ENCODE measurements at places on chromosomes 4 and X.

DNA sequence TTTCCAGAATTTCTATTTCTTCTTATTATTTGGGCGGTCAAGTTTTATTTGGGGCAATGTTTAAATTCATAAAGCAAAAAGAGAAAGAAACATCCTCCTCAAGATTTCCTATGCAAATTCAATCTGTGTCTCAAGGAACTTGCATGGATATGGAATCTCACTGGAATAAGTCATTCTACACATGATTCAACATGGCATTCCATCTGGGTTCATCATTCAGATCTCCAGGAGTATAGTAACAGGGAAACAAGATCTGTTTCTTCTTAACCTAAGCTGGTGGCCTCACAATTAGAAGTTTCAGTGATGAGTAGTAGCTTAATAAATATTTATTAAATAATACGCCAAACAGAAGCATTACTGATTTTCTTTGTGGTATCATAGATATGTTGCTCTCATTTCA, 19.8 kb downstream of the KLHL34 start:
- DNase-seq: no peak

DNA sequence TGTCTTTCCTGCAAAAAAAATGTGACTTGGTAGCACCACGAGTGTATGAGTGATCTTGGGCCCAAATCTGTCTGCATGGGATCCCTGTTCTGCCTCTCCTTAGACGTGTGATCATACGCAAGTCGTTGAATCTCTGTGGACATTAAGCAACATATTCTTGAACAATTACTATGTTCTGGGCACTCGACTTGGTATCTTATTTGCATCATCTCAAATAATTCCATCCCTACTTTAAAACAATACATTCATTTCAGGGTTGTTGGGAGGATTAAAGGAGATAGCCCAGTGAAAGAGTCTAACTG, 145.4 kb upstream of the CPEB2 start:
- no peak for DNase-seq

- no peak for DNase-seq
These were observed 85.0 kb downstream of the CLNK start for GRCh38 chr4:10599574-10599973.

- no peak for DNase-seq
These were observed 36.9 kb downstream of the PDLIM5 start for GRCh38 chr4:94488670-94489069.

DNA sequence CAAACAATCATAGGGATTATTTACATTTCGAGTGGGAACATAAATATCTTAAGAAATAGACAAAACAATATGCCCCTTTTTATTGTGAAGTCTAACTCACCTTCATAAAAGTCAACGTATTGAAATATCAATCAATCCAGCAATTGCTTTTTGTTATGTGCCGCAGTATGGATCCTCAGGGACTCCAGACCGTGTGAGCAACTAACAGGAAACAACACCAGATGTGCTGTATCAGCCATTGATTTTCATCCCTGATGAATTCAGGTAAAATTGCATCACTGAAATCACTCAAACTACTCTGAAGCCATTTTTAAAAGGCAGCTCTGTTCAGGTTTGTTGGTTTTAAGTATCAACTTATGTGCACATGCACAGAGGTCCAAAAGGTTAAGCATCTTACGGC, 197.3 kb upstream of the FAT1 start:
- DNase-seq: no peak

- peak; percentile 19 for DNase-seq
These were observed 999.0 kb upstream of the ADGRL3 start for GRCh38 chr4:60201052-60201673.

GRCh38 chr4:150152766-150153165, 74.5 kb downstream of the DCLK2 start:
- DNase-seq: no peak

DNA sequence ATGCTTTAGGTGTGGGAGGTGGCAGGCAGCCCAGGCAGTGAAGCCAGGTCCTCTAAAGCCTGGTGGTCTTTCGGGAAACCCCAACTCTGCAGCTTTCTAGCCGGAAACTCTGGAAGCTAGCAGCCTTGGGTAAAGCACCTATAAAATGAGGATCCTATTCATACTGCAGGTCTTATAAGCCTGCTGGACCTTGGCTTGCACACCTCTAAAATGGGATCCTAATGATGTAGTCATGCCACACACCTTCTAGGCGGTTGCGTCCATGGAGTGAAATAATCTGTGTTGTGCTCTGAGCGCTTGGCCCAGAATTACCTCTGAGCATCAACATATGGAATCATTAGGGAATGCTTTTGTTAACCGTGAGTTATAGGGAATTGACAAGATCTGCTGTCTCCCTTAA, 36.0 kb upstream of the STS start:
- DNase-seq: no peak

DNA sequence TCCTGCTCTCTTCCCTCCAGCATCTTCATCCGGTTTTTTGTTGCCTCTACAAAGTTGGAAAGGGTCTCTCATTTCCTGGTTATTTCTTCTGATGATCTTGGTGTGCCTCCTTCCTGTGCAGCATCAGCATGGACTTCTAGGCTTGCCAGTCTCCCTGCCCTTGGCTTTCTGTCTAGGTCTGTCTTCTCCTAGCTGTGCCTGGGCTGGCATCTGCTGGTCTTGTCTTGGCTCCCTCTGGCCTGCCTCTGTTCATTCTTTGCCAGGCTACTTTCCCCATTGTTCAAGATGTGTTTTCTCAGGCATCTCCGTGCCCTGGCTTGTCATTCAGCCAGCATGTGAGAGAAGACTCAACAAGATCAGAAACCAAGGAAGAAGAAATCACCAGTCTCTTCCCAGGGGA, 9.7 kb downstream of the ZNF275 start:
- DNase-seq: no peak

DNA sequence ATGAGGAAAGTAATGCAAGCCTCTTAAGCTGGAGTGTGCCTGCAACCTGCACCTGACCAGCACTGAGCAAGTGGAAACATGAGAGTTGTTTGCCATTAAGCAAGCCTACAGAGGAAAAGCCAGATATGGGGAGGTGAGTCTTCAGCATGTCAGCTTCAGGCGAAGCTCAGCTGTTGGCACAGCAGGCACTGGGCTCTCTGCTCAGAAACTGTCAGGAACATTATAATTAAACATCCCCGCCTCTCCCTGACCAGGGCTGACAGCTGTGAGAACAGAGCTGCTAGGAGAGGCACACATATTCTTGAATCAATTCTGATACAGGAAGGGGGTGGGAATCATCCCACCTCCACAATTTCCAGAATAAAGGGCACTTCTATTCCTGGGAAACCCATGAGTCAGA, 19.0 kb upstream of the DCX start:
- DNase-seq: no peak

GRCh38 chrX:148020329-148020728, 39.2 kb downstream of the FMR1NB start:
- DNase-seq: no peak

DNA sequence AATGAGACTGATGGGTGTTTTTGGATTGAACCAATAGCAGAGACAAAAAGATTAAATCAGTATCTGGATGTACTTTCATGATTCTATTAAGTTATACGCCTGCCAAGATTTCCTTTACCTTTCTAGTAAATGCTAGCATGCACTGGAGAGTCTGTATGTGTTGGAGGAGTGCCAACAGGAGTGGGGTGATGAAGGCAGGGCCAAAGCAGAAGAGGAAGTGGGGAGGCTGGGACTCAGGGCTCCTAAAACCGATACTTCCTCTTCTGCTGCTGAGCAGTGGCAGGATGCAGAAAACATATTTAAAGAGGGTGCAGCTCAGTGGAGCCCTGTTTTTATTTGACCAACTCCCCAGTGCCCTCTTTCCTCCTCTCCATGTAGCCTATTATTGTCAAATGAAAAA, 5.6 kb downstream of the CYSLTR1 start:
- DNase-seq: no peak

DNA sequence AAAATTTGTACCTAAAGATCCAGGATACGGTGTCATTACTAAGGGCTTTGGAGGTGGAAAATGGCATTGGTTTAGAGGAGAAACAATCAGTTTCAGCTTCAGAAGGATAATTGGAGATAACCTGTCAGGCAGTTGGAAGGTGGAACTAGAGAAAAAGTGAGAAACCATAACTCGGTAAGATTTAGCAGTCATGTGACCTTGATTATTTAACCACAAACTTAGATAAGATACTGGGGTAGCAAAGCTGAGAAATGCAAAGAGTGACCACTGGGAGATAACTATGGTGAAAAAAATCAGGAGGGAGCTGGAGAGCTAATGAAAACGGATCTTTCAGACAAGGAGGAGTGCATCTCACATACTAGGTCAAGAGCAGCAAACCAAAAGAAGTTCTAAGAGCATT, 58.3 kb upstream of the SMARCA5 start:
- no peak for DNase-seq

GRCh38 chr4:54322818-54323417, 93.8 kb downstream of the PDGFRA start:
- peak; percentile 7 for DNase-seq

GRCh38 chr4:40912460-40913184, 162.9 kb downstream of the NSUN7 start:
- DNase-seq: no peak

GRCh38 chrX:132738951-132739350, 219.5 kb downstream of the HS6ST2 start:
- no peak for DNase-seq

DNA sequence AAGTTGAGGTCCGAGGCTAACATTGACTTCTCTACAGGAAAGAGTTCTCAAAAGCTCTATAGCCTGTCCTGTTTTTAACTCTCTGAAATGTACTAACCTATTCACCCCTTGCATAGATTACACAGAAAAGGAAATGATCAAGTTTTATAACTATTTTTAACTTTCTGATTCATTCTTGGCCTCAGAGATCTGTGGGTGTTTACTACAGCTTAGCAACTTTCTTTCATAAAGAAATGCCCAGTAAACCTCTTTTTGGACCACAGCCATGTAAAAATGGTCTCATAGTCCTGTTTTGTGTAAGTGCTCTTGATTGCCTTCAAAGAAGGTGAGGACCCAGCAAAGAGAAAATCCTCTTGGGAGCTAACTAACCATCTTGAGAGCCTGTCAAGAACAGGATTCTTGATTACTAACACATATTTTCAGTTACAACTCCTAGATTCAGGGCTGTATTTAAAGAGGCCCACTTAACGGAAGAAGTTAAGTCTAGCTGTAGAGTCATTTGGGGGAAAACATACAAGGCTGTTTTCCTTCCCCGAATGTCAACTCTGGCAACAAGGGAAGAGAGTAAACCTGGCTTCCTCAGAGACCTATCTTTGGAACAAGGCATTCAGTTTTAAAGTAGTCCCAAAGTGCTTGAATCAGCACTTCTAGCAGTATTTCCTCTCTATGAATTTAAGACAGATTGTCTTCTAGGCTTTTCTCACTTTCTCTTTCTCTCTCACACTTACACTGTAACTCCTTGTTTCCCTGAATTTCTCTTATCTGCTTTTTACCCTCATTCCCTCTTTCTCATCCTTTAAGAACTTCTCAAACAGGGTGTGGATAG, 78.2 kb downstream of the IL21 start:
- DNase-seq: no peak

DNA sequence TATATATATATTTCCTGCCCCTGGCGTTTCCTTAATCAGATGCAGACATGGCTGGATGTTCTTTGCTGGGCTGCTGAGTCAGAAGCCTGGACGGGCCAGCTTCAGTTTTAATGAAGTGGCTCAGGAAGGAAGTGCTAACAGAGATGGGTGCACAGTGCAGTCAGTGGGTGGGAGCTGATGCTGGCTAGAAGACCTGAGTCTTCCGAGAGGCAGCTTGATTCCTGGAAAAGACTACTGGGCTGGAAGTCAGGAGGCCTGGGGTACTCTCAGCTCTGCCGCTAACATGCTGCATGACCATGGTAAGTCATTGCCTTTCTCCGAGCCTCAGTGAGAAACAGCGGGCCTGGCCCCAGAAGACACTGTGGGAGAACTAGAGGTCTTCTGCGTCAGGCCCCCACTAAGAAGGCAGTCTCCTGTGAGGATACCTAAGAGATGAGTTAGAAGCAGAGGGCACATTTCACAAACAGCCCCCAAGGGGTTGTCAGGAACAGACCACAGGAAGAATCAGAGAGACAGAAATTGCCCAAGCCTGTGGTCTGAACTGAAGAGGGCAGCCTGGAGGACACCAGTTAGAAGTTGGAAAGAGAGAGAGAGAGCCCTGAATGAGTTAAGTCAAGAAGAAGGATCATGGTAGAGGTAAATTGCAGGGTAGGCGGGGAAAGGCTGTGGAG, 8.3 kb upstream of the CD40LG start:
- no peak for DNase-seq

DNA sequence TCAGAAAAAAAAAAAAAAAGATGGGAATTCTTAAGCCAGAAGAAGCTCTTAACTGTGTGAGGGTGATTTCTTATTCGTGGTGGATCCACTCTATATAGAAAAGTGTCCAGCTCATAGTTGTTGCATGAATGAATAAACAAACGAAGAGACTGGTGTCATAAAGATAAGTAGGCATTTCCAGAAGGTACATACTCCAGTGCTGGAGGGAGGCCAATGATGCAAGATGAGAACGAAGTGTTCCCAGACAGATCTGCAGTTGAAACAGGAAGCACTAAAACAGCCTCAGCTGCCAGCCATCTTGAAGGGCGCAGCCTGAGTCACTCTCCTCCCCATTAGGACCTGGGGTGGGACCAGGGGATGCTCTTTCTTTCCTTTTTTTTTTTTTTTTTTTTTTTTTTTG, 47.4 kb upstream of the HOPX start:
- no peak for DNase-seq

- DNase-seq: peak; percentile 100
These were observed at the start of gene ANAPC4 for GRCh38 chr4:25376754-25377571. TSS of gene ANAPC4 (plus strand) at chr4:25377263. CDS start at chr4:25377428, 165 bp downstream.

GRCh38 chrX:37083880-37084279, 75.7 kb downstream of the FAM47C start:
- no peak for DNase-seq

DNA sequence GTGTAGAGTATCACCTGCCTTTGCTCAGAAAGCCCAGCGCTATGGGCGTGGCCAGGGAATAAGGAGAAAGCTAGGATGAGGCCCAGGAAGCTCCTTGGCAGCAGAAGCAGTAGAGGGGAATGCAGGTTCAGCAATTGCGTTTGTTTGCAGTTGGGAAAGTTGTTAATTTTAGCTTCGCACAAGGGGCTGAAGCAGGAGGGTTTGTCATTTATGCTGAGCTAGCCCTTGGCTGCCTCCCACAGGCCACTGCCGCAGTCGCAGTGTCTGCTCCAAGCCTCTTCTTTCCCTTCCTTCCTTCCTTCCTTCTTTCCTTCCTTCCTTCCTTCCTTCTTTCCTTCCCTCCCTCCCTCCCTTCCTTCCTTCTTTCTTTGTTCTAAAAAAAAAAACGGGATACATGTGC, 21.5 kb downstream of the FRMPD3 start:
- no peak for DNase-seq

DNA sequence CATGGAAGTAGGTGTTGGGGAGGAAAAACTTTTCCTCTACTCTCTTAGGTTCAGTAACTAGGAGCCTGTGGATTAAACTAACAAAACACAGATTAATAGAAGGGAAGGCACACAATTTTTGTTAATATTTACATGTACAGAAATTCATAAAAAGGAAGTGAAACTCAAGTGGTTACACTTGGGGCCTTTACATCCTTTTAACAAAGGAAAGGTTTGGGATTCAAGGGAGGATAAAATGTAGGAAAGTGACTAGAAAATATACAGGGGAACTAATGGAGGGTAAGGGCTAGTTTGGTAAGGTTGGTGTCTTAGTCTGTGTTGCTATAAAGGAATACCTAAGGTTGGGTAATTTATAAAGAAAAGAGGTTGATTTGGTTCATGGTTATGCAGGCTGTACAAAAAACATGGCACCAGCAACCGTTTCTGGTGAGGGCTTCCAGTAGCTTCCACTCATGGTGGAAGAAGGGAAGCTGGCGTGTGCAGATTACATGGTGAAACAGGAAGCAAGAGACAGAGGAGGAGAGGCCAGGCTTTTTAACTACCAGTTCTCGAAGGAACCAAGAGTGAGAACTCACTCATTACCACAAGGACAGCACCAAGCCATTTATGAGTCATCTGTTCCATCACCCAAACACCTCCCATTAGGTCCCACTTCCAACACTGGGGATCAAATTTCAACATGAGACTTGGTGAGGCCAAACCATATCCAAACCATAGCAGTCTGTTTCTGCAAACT, 124.4 kb downstream of the CHRDL1 start:
- DNase-seq: no peak
